ENCODE measurements at places on chromosomes 12 and 14. TPM values are rescaled to one million over a fixed set of nuclear protein-coding genes. Genes with fewer than 3 reads are reported as not detected.

DNA sequence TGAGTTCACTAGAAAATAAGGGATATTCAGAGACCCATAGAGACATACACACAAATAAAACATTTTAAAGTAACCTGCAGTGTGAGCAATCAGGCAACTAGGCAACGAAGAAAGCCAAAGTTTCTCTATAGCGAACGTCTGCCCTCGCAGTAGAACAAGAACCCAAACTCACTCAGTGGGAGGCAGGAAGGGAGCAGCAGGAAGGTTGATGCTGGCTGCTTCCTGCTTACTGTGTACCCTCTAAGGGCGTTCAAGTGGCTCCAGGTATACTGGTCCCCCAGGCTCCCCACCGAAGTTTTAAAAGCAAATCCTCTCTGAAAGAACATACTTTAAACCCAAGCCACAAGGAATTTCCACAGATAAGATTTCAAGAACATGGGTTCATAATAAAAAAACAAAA is 249.3 kb downstream of the FOXN3 start:
- H3K36me3 ChIP-seq: peaks cover 53% of the 10 kb centered on the region
- H3K27me3 ChIP-seq: no peaks in the 10 kb centered on the region
- DNase-seq: no peak
- H3K27ac ChIP-seq: no peak overlapping the region
- peaks cover 18% of the 10 kb centered on the region for H3K4me1 ChIP-seq

GRCh38 chr12:49331380-49332222 is 5.4 kb downstream of the C1QL4 start:
- H3K27ac ChIP-seq: no peak overlapping the region
- peaks cover 29% of the 10 kb centered on the region for H3K36me3 ChIP-seq
- no peak for DNase-seq
- peaks cover 10% of the 10 kb centered on the region for H3K4me1 ChIP-seq

DNA sequence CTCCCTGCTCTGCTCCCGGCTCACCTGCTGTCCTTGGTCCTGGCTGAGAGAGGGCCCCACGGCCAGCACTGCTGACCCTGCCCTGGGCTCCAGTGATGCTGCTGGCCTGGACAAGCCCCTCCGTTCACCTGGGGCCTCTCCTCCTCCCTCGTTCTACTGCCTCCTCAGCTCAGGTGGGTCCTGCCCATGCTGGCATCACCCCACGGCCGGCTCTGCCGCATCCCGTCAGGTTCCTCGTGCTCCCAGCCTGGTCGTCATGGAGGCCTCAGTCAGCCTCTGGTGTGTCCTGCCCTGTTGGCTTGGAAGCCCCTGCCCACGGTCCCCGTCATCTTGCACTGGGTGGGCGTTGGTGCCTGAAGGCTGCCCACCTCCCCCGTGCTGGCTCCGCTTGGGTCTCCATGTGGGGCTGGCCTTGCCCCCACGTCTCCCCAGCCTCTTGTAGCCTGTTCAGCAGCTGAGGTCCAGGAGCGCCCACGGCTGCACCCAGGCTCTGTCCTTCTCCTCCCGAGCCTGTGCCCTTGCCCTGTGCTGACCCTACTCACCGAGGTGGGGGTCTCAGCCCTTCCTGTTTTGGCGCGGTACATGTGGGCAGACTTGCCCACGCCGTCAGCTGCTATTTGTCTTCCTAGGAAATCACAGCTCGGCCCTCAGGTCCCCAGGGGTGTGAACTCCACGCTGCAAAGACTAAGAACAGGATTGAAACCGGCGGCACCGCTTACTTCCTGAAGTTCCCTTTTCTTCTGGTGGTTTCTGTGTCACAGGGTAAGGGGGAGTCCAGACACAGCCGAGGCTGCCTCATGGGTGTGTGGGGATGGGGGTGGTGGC is 121.6 kb downstream of the TMEM121 start:
- DNase-seq: no peak
- H3K4me1 ChIP-seq: no peaks in the 10 kb centered on the region
- H3K27me3 ChIP-seq: no peaks in the 10 kb centered on the region
- H3K27ac ChIP-seq: no peak overlapping the region

DNA sequence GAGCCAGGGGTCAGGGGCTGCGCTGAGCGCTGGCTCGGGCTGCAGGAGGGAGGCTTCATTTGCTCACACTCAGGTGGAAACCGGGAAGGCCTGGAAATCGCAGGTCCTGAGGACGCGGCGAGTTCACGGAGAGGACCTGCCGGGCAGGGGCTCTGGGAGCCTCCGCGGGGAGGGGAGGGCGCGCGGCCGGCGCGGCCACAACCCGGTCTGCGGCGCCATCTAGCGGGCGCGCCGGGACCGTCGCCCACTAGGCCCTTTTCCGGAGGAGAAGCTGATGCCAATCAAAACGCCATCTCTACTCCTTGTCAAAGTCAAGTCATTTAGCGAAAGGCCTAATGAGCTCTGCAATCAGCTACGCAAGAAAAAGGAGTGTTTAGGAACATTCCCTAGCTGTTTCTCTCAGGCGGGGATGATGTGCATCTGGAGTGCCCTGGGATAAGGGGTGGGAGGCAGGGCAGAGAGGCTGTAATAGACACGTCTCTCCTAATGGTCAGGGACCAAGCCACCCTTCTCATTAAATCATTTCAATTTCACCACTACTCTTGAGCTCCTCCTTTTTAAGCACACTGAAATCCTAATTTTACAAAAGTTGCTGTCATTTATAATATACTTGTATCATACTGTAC is 885.8 kb upstream of the TMEM132C start:
- no peak overlapping the region for H3K4me3 ChIP-seq
- DNase-seq: peak; percentile 65
- no peak overlapping the region for H3K27ac ChIP-seq
- H3K27me3 ChIP-seq: peaks cover 7% of the 10 kb centered on the region
- H3K4me1 ChIP-seq: no peaks in the 10 kb centered on the region
- H3K36me3 ChIP-seq: no peaks in the 10 kb centered on the region

DNA sequence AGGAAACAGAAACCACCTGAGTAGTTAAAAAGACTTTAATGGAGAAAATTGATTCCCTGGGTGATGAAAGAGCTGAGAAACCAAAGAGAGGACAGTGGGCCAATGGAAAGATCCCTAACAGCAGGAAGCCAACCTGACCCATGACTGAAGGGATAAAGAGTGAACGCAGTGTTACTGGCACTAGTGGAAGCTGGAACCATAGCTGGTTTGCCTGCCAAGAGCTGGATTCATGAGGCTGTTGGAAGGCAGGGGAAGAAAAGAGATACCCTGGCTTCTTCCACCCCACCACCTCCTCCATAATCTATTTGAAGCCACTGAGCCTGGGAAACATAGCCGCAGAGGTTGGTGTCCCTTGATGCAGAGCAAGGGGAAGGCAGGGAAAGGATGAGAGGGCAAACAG is 125.5 kb upstream of the PRKD1 start:
- H3K4me3 ChIP-seq: no peak overlapping the region
- DNase-seq: no peak
- no peak overlapping the region for H3K27ac ChIP-seq
- no peaks in the 10 kb centered on the region for H3K27me3 ChIP-seq
- no peaks in the 10 kb centered on the region for H3K36me3 ChIP-seq

The CYP27B1 gene
- 6.8 TPM for total RNA-seq

The TAMALIN gene
- 6.4 TPM for total RNA-seq

The DAO gene
- not detected for total RNA-seq

The COX8C gene
- total RNA-seq: not detected

- no peaks in the 10 kb centered on the region for H3K27me3 ChIP-seq
- no peaks in the 10 kb centered on the region for H3K4me1 ChIP-seq
- H3K27ac ChIP-seq: no peak overlapping the region
- no peak overlapping the region for H3K4me3 ChIP-seq
Measured at GRCh38 chr12:33587784-33588712, 148.4 kb upstream of the SYT10 start.

- H3K4me3 ChIP-seq: no peak overlapping the region
- no peak for DNase-seq
- H3K27ac ChIP-seq: no peak overlapping the region
- H3K36me3 ChIP-seq: no peaks in the 10 kb centered on the region
- peaks cover 20% of the 10 kb centered on the region for H3K4me1 ChIP-seq
Measured at GRCh38 chr12:122200541-122201175, 2.9 kb upstream of the B3GNT4 start.

- DNase-seq: peak; percentile 49
- H3K27ac ChIP-seq: no peak overlapping the region
- peaks cover 6% of the 10 kb centered on the region for H3K27me3 ChIP-seq
- H3K4me3 ChIP-seq: no peak overlapping the region
- peaks cover 19% of the 10 kb centered on the region for H3K4me1 ChIP-seq
- no peaks in the 10 kb centered on the region for H3K36me3 ChIP-seq
Measured at GRCh38 chr14:65167072-65167645, 64.8 kb upstream of the MAX start.

GRCh38 chr12:48980953-48981756 is 3.0 kb downstream of the WNT1 start:
- peaks cover 49% of the 10 kb centered on the region for H3K4me1 ChIP-seq
- H3K4me3 ChIP-seq: peak overlapping the region; percentile 54
- DNase-seq: peak; percentile 69
- H3K27me3 ChIP-seq: peaks cover 62% of the 10 kb centered on the region
- H3K36me3 ChIP-seq: no peaks in the 10 kb centered on the region
- peak overlapping the region; percentile 58 for H3K27ac ChIP-seq

The RFLNA gene
- not detected for total RNA-seq

GRCh38 chr12:91460469-91460868 is 277.9 kb upstream of the DCN start:
- H3K4me3 ChIP-seq: no peak overlapping the region
- peaks cover 13% of the 10 kb centered on the region for H3K27me3 ChIP-seq
- no peak for DNase-seq
- no peak overlapping the region for H3K27ac ChIP-seq

- H3K4me3 ChIP-seq: no peak overlapping the region
- H3K4me1 ChIP-seq: no peaks in the 10 kb centered on the region
- no peak overlapping the region for H3K27ac ChIP-seq
- H3K36me3 ChIP-seq: no peaks in the 10 kb centered on the region
- H3K27me3 ChIP-seq: no peaks in the 10 kb centered on the region
Measured at GRCh38 chr12:39395866-39396265, 47.1 kb downstream of the KIF21A start.

The PLEKHH1 gene
- total RNA-seq: 4.1 TPM

The ALDH2 gene
- total RNA-seq: 6.1 TPM

- no peak overlapping the region for H3K4me3 ChIP-seq
- H3K27me3 ChIP-seq: no peaks in the 10 kb centered on the region
- H3K27ac ChIP-seq: no peak overlapping the region
- no peaks in the 10 kb centered on the region for H3K36me3 ChIP-seq
Measured at GRCh38 chr14:36996857-36997590, 175.4 kb downstream of the SLC25A21 start.

The AMN1 gene
- 5.1 TPM for total RNA-seq

DNA sequence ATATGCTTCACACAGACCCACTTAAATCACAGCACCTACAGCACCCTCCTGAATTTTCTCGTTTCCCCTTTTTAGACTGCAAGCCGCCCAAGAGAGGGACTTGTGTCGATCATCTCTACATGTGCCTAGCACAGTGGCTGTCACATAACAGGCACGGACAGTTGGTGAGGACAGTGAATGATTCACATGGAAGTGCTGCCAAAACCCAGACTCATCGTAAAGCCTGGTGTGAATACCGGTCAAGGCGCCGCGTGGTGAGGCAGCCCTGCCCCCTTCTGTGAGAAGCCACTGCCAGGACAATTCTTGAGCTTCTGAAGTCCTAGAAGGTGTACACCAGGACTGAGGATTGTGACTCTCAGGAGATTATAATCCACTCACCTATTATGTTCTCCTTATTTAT is 44.3 kb downstream of the ATG2B start:
- H3K27me3 ChIP-seq: no peaks in the 10 kb centered on the region
- H3K4me1 ChIP-seq: peaks cover 2% of the 10 kb centered on the region
- DNase-seq: no peak
- H3K27ac ChIP-seq: no peak overlapping the region
- no peak overlapping the region for H3K4me3 ChIP-seq
- peaks cover 42% of the 10 kb centered on the region for H3K36me3 ChIP-seq

The RPS29 gene
- 1,987 TPM for total RNA-seq

DNA sequence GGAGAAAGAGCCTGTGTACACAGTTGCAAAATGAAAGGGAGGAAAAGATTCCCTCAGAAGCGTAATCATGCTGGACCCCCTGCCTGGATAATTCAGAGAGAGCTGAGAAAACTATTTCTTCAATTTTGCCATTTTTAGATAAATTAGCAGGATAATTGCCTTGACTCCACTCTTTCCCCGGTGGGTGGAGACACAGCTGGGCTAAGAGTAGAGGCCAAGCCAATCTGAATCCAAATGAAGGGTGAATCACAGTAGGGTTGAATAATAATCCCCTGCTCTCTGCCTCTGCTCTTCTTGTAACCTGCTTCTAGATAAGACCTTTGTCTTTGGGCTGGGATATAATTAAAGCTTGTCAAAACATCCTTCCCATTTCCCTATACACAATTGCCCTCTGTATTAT is 150.1 kb downstream of the CAPZA3 start:
- H3K4me3 ChIP-seq: no peak overlapping the region
- H3K27ac ChIP-seq: no peak overlapping the region
- no peak for DNase-seq
- H3K36me3 ChIP-seq: no peaks in the 10 kb centered on the region
- peaks cover 2% of the 10 kb centered on the region for H3K27me3 ChIP-seq
- H3K4me1 ChIP-seq: no peaks in the 10 kb centered on the region

GRCh38 chr14:21120686-21121085 is 19.8 kb downstream of the TMEM253 start:
- peaks cover 11% of the 10 kb centered on the region for H3K27me3 ChIP-seq
- H3K36me3 ChIP-seq: no peaks in the 10 kb centered on the region
- no peak overlapping the region for H3K27ac ChIP-seq
- no peak overlapping the region for H3K4me3 ChIP-seq
- DNase-seq: no peak

The RBP5 gene
- total RNA-seq: not detected

DNA sequence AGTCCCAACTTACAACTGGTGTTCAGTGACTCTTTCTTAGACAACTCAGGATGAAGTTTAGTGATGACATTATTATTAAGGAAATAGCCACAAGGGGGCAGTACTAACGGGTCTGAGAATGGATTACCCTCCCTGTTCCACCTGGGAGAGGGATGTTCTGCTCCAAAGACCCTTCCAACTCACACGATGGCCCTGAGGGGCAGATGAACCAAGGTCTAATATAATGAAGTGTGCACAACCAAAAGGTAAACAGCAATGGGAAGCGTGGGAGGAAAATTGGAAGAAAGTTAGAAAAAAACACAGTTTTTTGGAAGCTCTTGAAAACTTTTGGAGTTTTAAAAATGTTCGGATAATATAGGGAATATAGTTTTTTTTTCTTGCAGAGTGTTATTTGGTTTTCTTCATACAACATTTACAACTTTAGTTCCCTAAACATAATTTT is 24.0 kb downstream of the FGF6 start:
- no peaks in the 10 kb centered on the region for H3K36me3 ChIP-seq
- peak; percentile 16 for DNase-seq
- H3K27me3 ChIP-seq: peaks cover 5% of the 10 kb centered on the region
- no peak overlapping the region for H3K27ac ChIP-seq
- H3K4me1 ChIP-seq: no peaks in the 10 kb centered on the region

DNA sequence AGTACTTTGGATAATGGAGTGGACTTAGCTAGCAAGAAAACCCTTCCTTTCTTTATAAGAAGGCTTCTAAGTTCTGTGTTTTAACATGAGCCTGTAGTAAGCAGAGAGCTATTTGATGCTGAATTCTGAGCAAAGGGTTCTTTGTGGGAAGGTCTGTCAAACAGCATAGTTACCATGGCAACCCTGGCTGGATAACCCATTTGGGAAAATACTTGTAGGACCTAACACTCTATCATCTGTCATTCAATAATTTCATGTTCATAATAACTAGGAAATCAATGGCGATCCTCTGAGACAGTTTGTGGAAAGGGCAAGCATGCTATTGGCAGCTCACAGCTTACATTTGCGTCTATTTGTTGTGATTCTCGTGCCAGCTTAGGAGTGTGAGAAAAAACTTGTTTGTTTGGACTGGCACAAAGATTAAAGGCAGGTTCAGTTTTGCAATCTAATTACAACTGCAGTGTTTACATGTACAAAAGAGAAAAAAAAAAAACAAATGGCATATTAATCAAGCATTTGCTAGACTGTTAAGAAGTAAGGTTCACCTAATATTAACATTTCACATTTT is 219.2 kb downstream of the PDZRN4 start:
- no peak overlapping the region for H3K27ac ChIP-seq
- H3K4me3 ChIP-seq: no peak overlapping the region
- H3K27me3 ChIP-seq: no peaks in the 10 kb centered on the region
- no peak for DNase-seq
